ENCODE measurements at places on chromosomes 13 and 19. TPM values are rescaled to one million over a fixed set of nuclear protein-coding genes. Genes with fewer than 3 reads are reported as not detected.

The PROZ gene
- total RNA-seq: not detected

The RNF113B gene
- not detected for total RNA-seq

The GRIN2D gene
- total RNA-seq: 0.05 TPM

The KLF1 gene
- not detected for total RNA-seq

The AMER2 gene
- total RNA-seq: not detected

The ZNF429 gene
- 11.0 TPM for total RNA-seq

The MUC16 gene
- total RNA-seq: not detected

The ACP7 gene
- total RNA-seq: not detected

The EDNRB gene
- total RNA-seq: not detected

The JAK3 gene
- total RNA-seq: 209 TPM

The SCEL gene
- total RNA-seq: not detected

The MISP3 gene
- total RNA-seq: 1.6 TPM

The ZNF90 gene
- total RNA-seq: 8.4 TPM

The IGFLR1 gene
- 60.3 TPM for total RNA-seq

The LILRA1 gene
- total RNA-seq: not detected

The ZNF667 gene
- total RNA-seq: 0.24 TPM

The FCGBP gene
- total RNA-seq: 4.7 TPM

The FCHO1 gene
- total RNA-seq: 85.4 TPM

The ZNF223 gene
- 0.35 TPM for total RNA-seq

The FUT6 gene
- 0.22 TPM for total RNA-seq

Data from activated naive CD4-positive, alpha-beta T cell treated with anti-CD3 and anti-CD28 coated beads, Interleukin-2, amount 10 ng/mL, durations not matched to agents 5 hours and 36 hours (primary cell).